Midbrain (tissue), 1 donor: ENCODE measurements at places on chromosomes 2 and 18.

GRCh38 chr2:10913501-10914271, 2.0 kb downstream of the KCNF1 start:
- no peak for DNase-seq

DNA sequence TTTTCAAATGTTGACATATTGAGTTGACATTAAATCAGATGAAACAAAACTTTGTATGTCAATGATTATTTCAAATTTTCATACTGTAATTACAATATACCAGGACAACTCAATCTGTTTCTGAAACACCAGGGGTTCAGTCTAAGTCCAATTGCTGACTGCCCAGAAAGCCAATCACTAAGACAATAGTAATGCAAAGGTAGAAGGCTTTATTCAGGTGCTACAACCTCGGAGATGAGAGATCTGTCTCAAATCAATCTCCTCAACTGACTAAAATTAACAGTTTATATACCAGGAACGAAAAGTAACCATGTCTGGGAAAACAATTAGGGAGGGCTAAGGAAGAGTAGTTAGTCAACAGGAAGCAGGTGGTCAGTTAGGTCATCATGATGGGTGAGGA, 1400.4 kb downstream of the SUCLG1 start:
- no peak for DNase-seq

DNA sequence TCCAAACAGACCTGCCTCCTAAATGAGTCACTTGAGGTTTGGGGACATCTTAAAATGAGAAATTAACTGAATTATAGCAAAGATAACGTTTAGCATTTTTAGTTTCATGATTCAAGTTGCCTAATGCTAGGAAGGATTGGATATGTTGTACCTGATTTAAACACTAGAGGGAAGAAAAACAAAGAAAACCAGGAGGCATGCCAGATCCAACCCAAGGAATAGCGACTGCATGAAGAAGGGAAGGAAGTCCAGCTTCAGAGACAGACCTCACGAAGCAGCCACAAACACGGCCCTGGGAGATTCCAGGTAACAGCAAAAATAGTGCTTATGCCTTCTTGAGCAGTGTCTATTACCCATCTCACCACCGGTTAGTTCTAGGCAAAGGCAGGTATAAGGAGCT, 499.9 kb upstream of the SPHKAP start:
- no peak for DNase-seq

- DNase-seq, result no peak
Measured at GRCh38 chr2:2575870-2576386, 244.9 kb upstream of the MYT1L start.
